Esophagus mucosa (tissue), 1 donor: ENCODE measurements at places on chromosomes 11 and 22.

- ATAC-seq, result no peak
Observed at GRCh38 chr11:26929806-26930517, 64.0 kb upstream of the FIBIN start.

DNA sequence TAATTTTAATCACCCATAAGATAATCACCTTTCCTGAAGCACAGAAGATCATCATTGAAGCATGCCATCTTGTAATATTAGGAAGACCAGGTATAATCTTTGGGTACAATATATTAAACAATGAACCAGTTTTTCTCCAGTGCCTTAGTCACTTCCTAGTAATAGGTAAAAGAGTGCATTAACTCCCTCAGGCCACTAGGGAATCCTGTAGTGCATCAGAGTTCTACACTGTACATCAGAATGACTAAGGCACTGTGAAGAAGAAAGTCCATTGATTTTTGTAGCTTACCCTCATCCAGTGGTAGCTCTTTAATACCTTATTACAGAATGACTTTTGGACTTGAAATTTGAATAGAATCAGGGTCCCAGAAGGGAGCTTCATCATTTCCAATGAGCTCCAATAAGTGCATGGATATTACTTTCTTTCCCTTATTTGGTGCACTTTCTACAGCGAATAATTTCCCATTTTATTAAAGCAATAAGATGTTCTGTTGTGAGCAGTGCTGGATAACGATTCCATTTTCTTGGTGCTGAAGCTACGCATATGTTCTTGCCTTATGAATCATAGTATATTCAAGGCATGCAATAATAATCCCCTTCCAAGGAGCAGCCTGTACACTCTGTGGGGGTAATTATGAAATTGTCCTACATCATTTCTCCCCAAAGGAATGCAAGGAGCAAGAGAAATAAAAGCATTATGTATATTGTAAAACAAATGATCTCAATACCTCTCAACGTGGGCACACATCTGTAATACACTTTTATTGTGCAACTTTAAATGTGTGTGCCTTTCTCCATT is 4.7 kb downstream of the C11orf87 start:
- ATAC-seq, result peak; percentile 78

GRCh38 chr22:29231971-29232959 is 26.6 kb downstream of the EMID1 start:
- peak; percentile 35 for ATAC-seq

GRCh38 chr22:45225732-45226502 is 14.8 kb downstream of the KIAA0930 start:
- peak; percentile 82 for ATAC-seq

DNA sequence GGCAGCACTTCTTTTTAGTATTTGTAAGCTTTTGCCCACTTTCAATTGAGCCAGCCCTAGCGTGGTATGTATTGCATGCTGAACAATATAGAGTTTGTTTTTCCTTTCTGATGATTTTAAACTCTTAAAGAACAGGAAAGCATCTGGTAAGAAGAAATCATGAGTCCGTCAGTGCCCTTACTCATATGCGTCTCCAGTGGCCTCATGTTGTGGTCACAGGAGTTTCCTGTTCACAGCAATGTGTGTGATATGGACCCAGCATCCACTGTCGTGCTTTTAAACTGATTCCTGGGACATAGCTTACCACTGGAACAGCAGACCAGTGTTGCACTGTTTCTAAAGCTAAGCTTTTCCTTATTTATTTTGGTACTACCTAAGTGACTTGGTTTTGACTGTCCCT is 40.1 kb downstream of the BID start:
- no peak for ATAC-seq

- ATAC-seq, result no peak
Observed at GRCh38 chr11:71245601-71246391, 6.6 kb downstream of the SHANK2 start.

- ATAC-seq, result no peak
Observed at GRCh38 chr11:3085052-3085451, 27.8 kb upstream of the CARS1 start.
